Spinal cord (tissue), 10 donors: ENCODE measurements at places on chromosomes 2 and 18. TPM values are rescaled to one million over a fixed set of nuclear protein-coding genes. Genes with fewer than 3 reads are reported as not detected.

- no peak for DNase-seq
Measured at GRCh38 chr2:4391013-4391412, 687.6 kb downstream of the DCDC2C start.

DNA sequence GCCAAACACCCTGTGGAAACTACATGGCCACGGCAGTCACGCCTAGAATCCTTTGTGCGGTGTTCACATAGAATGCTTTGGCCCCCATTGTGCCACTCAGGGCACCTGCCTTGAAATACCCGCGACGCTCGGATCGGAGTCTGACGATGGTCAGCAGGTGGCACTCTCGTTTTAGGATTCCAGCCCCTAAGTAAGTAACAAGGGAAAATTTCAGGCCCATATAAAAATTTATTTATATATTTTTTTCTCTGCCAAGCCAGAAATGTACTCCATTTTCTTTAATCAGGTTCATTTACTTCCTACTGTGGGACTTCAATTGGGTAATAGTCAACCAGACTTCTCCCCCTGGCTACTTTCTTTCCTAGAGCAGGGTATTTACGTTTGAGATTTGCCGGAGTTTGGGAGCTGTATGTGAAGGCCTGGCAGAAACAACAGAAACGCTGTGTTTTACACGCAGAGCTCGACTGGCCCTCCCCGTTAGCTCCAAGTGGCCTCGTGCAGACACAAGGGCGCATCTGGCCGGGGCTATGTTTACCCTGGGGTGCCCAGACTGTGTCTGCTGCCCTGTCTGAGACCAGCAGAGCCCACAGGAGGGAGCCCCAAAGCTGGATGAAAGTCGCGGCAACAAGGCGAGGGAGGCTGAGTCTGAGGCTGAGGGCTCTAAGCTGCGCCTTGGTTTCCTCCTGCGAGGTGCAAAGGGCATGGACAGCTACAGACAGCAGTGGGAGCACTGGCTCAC lies 41.6 kb downstream of the LRRC30 start:
- peak; percentile 65 for DNase-seq

GRCh38 chr2:20012282-20013125 lies at the start of gene MATN3:
Gene MATN3, minus strand, starts transcription at chr2:20012668. Its CDS starts 37 bp downstream, at chr2:20012631.
- DNase-seq = no peak

Gene DES
- 3.5 TPM for polyA plus RNA-seq

Gene GULP1
- 25.3 TPM for polyA plus RNA-seq

Gene ELOA2
- polyA plus RNA-seq = not detected

DNA sequence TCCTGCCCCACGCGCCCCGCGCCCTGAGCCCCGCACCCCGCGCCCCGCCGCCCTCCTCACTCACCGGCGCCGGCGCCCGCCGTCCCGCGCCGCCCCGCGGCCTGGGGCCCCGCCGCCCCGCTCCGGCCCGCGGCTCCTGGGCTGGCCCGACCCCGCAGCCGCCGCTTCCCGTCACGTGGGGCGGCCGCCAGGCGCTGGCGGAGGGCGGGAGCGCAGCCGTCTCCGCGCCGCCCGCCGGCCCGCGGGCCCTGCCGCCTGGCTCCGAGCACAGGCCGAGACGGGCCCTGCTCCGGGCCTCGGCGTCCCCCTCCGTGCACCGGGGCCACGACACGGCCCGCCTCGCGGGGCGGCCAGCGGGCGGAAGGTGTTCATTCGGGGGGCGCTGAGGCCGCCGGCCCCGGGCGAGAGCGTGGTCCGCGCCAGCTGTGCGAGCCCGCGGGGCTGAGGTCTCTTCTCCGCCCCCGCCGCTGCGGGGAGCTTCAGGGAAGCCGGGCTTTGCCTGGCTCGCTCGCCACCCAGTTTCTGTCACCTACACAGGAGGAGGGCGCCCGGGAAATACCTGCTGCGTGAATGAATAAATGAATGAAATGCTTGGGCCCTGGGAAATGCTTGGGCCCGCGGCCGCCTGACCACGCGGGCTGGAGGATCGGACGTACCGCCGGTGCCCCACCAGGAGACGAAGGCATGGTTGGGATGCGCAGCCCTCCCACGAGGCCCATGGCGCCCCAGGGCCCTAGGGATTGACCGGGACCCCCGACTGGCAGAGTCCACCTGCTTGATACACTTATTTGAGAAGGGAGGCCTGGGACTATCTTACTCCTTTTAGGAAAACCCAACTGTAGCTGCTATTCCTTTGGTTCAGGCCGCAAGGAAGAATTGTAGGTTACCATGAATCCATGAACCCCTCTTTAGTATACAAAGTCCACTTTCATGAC lies at the start of gene TGFBRAP1:
TSS of gene TGFBRAP1 (minus strand) at position 175 of the 935 bp plus-strand sequence. CDS start 21,434 bp downstream, outside the sequence.
- DNase-seq = peak; percentile 81

GRCh38 chr2:179240481-179241451 lies 23.9 kb downstream of the SESTD1 start:
- DNase-seq = no peak

Gene ARHGAP28
- 9.3 TPM for polyA plus RNA-seq

Gene BOLL
- polyA plus RNA-seq = not detected

DNA sequence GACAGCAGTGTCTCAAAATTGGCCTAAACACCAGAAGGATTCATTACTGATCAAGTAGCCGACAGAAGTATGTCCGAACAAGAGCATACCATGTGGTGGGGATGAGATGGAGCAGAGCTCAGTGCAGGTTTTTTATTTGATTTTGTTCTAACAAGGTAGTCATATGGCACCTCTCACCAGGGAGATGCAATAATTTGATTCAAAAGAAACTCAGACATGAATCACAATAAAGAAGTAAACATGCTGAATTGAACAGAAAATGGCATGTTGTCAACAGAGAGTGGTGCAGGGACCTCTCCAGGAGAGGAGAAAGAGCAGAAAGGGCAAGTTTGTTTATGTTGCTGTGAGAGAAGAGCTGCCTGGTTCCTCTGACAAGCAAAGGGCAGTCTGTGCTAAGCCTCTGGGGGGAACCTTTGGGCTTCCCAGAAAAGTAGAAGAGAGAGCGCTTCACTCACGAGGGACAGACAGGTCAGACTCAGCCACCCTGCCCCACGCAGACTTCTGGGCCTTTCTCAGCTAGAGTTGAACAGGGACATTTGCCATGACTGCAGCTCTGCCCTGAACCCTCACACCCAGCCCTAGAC lies 351.3 kb upstream of the RAB12 start:
- DNase-seq = no peak

- no peak for DNase-seq
Measured at GRCh38 chr2:124318913-124319312, 293.8 kb downstream of the CNTNAP5 start.

Gene SAG
- 0.48 TPM for polyA plus RNA-seq

Gene CERS6
- polyA plus RNA-seq = 40.7 TPM

Gene KIF1A
- polyA plus RNA-seq = 519 TPM

GRCh38 chr2:169065864-169066517 lies 3.4 kb upstream of the DHRS9 start:
- no peak for DNase-seq

Gene HOXD13
- not detected for polyA plus RNA-seq

- no peak for DNase-seq
Measured at GRCh38 chr2:124250433-124250832, 225.3 kb downstream of the CNTNAP5 start.
